ENCODE measurements at places on chromosomes 5 and 9.

DNA sequence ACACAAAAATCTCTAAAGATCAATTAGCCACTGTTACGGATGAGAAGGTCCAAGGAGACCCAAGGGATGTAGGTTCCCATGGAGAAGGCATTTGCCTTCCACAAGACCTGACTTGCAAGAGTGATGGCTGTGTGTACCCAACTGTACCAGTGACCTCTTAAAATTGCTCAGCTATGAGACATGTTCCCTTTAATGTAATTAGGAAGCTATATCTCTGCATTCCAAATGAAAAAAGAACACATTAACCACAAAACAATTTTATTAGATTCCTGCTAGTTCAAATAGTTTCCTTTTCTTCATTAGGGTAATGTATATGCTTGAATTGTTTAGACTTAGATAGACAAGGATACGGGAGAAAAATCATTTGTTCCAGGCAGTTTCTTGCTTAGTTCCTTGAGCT is 3.3 kb downstream of the OR2Y1 start:
- DNase-seq: no peak

GRCh38 chr5:110651507-110651906 is 75.0 kb downstream of the TMEM232 start:
- no peak for DNase-seq

GRCh38 chr9:119273325-119273904 is 95.8 kb downstream of the BRINP1 start:
- no peak for DNase-seq

DNA sequence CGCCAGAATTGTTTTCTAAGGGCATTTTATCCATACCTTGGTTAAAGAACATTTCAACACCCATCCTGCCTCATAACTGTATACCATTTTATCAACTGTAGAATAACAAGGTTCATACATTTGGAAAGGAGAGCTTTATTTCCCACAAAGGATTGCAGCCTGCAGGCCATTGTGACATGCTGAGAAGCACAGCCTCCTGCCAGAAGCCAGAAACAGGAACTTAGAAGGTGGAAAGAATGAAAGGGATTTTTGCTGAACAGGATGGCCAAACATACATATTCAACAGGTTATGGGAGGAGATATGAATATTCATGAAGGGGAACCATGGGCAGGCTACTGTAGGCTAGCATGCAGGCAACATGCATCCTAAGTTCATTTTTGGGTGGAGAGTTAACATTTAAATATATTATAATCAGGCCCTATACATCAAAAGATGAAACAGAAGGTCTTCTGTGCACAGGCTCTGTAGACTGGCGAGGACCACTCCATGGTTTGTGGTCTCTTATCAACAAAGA is 59.9 kb upstream of the DIRAS2 start:
- no peak for DNase-seq

GRCh38 chr9:100377015-100377414 is 24.3 kb upstream of the TEX10 start:
- DNase-seq: no peak

GRCh38 chr5:135578685-135579341 is at the start of gene CXCL14:
Gene CXCL14, minus strand, starts transcription at chr5:135578991. Its CDS starts 213 bp downstream, at chr5:135578778.
- no peak for DNase-seq

- DNase-seq: no peak
Measured at GRCh38 chr5:151275803-151276202, 22.8 kb downstream of the GM2A start.

DNA sequence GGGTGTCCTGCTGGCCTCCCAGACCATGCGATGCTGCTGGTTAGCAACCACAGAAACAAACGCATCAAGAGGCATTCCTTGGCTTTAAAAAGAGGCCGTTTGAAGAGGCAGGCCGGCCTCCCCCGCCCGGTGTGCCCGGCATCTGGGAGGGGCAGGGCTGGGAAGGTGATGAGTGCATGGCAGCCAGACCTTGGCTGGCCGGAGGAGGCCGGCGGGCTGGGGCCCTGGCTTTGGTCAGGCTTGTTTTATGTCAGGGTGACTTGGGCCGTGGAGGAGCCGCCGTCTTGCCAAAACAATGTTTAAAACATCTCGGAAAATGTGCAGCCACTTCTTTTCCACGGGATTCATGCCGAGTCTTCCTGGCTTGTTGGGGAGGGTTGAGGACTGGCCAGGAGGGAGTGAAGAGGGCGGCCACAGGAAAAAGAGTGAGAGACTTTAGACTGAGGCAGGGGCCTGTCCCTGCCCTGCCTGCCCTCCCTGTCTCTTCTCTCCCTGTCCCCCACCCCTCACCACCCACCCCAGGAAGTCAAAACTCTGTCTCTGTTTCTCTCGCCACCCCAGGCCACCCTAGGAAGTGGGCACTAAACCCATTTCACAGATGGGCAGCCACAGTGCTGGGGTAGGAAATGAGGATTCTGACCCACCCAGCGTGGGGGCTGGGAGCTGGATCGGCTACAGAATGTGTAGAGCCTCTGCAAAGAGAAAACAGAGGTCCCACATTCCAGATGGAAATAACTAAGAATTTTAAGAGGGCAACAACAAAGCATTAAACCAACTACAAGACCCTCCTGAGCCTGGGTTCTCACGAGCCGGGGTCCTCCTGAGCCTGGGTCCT is 143.0 kb downstream of the RXRA start:
- DNase-seq: no peak

GRCh38 chr9:134778841-134779411 is 101.7 kb upstream of the FCN2 start:
- no peak for DNase-seq
